ENCODE measurements at places on chromosomes 2 and 18.

- no peak for DNase-seq
Observed at GRCh38 chr2:144550911-144551310, 31.0 kb upstream of the ZEB2 start.

DNA sequence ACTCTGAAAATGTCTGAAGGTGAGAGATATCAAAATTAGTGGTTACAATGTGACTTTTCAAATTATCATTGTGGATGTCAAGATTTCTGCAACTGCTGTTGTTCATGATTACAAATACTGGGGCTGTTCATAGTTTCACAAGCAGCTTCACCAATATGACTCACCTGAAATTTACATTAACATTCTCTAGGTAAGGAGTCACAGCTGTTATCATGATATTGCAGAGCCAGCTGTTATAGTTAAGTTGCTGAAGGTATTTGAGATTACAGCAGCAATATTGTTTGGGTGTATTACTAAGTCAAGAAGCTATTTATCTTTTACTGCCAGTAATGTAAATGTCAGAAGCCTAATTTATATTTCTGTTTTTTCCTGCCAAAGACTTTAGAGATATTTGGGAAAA is 140.0 kb downstream of the MC4R start:
- DNase-seq, result peak; percentile 52

- peak; percentile 63 for DNase-seq
Observed at GRCh38 chr2:235594041-235594440, 100.2 kb downstream of the AGAP1 start.

GRCh38 chr2:30112561-30112960 is 34.2 kb upstream of the YPEL5 start:
- no peak for DNase-seq

DNA sequence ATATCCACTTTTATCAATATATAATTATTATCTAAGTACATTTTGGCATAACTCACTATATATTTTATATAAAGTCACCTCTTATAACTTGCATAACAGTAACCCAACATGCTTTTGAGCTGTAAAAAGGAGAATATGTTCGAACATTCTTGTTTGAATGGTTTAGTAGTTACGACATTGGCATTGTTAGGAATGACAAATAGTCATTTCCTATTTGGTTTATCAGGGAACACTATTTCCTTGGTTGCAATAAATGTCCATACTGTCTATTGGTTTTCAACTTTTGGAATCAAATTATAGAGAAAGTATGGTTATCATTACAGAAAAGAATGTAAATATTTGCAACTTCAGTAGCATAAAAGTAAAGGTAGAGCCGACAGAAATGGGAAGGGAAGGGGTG is 124.1 kb downstream of the PARD3B start:
- DNase-seq, result no peak

DNA sequence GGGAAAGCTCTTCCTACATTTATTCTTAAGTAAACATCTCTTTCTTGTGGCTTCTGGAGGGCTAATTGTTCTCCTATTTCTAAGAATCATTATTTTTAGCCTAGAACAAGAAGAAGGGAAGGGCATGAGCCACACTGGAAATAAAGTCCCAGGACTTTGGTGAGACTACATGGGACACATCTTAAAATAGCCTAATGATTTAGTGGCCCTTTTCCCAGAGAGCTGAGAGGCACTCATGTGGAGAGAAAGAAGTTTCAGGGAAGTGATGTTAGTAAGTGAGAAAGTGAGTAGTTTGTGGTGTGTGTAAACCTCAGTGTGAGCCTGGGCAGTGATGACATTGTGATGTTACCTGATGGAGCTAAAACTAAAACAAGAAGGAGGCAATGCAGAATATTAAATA is 14.6 kb downstream of the ITGA4 start:
- no peak for DNase-seq

DNA sequence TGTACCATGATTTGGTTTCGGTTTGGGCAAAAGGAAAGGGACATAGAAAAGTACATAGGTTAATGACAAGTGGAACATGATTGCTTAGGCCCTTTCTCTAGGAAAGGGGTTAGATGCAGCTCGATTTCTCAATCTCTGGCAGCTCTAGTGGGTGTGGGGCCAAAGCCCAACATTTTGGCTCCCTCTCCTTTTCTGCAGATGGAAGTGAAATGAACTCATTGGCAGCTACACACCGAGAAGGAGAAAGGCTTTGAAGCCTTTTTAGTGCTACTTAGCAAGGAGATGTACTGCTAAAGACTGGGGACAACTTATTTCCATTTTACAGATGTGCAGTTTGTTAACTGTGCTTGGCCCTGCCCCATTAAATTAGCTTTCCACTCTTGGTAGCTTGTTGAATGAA is 93.8 kb downstream of the LYPD6B start:
- no peak for DNase-seq
